Activated naive CD8-positive, alpha-beta T cell treated with anti-CD3 and anti-CD28 coated beads, Interleukin-2, amount 50 U/mL, for 24 hours (primary cell): ENCODE measurements at places on chromosomes 6 and 20.

GRCh38 chr6:168826726-168827585, 386.0 kb downstream of the SMOC2 start:
- H3K4me1 ChIP-seq = no peaks in the 10 kb centered on the region
- no peaks in the 10 kb centered on the region for H3K27me3 ChIP-seq
- H3K36me3 ChIP-seq = no peaks in the 10 kb centered on the region
- H3K27ac ChIP-seq = no peak overlapping the region
- no peak for DNase-seq
- H3K4me3 ChIP-seq = no peak overlapping the region

GRCh38 chr20:10553326-10553984, 118.3 kb downstream of the SLX4IP start:
- no peaks in the 10 kb centered on the region for H3K27me3 ChIP-seq
- DNase-seq = peak; percentile 55
- no peak overlapping the region for H3K4me3 ChIP-seq
- H3K4me1 ChIP-seq = peaks cover 41% of the 10 kb centered on the region

DNA sequence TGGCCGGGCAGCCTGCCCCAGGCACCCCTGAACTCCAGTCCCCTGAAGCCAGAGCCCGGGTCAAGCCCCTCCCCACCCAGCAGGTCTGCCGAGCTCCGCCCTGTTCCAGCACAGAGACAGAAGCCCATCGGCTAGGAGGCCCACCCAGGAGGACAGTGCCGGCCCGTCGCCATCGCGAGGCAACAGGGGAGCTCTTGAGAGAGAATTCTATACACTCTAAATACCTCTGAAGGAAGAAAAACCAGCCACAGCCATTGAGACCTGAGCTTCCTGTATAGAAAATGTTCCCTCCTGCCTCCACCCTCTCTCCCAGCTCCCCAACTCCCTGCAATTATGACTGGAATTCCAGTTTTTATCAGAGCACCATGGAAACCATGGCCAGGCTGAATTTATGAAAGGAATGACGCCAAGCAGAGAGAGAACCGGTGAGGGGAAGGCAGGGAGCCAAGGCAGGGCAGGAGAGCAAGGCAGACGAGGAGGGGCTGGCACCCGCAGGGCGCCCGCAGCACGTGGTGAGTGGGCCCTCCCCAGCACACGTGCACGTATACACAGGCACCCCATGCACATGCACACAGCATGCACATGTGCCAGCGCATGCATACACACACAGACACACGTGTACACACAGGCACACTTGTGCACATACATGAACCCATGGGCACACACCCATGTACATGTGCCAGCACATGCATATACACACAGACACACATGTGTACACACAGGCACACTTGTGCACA, 27.6 kb upstream of the MRGBP start:
- no peaks in the 10 kb centered on the region for H3K27me3 ChIP-seq
- no peak overlapping the region for H3K27ac ChIP-seq
- no peak overlapping the region for H3K4me3 ChIP-seq
- H3K4me1 ChIP-seq = peaks cover 11% of the 10 kb centered on the region

GRCh38 chr6:130269969-130270635, 47.4 kb upstream of the SAMD3 start:
- no peaks in the 10 kb centered on the region for H3K27me3 ChIP-seq
- peaks cover 4% of the 10 kb centered on the region for H3K36me3 ChIP-seq
- H3K4me1 ChIP-seq = peaks cover 2% of the 10 kb centered on the region
- no peak overlapping the region for H3K4me3 ChIP-seq
- no peak overlapping the region for H3K27ac ChIP-seq

GRCh38 chr20:1825938-1826445, 69.2 kb upstream of the SIRPA start:
- peaks cover 4% of the 10 kb centered on the region for H3K4me1 ChIP-seq
- H3K27ac ChIP-seq = no peak overlapping the region
- peaks cover 3% of the 10 kb centered on the region for H3K36me3 ChIP-seq
- no peak overlapping the region for H3K4me3 ChIP-seq
- H3K27me3 ChIP-seq = peaks cover 4% of the 10 kb centered on the region

DNA sequence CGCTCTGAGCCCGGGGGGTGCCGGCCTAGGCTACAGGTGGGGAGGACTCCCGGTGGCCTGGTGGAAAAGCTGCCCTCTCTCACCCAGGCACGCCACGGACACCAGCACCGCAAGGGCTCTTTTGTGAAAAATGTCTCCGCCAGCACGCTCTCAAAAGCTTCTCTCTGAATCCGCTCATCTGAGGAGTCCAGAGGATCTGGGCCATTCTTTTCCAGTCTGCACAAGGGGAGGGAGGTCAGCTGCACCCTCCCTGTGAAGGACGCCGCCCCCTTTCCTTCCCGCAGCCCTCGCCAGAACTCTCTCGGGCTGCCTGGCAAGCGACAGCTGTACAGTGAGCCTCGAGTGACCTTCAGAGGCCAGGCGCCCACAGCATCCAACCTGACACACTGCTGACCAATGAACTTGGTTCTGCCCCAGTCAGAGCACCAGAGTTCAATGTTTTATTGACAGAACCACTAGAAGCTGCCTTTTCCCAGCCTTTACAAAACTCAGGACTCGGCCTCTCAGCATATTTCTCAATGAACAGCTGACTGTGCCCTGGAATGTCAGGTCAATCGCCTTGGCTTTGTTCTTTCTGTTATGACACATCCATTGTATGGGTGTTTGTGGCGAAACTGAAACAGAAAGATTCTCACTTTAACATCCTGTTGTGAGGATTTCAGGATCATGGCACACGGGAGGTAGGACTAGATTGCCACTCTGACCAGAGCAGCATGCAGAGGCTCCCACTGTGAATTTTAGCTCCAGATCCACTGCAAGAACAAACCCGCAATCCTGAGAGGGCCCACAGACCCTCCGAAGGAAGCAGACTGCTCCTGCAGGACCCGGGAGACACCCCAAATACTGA, 26.7 kb downstream of the SERPINB9 start:
- peak overlapping the region; percentile 80 for H3K4me3 ChIP-seq
- peaks cover 88% of the 10 kb centered on the region for H3K4me1 ChIP-seq
- peaks cover 6% of the 10 kb centered on the region for H3K36me3 ChIP-seq
- no peaks in the 10 kb centered on the region for H3K27me3 ChIP-seq
- peak overlapping the region; percentile 93 for H3K27ac ChIP-seq

DNA sequence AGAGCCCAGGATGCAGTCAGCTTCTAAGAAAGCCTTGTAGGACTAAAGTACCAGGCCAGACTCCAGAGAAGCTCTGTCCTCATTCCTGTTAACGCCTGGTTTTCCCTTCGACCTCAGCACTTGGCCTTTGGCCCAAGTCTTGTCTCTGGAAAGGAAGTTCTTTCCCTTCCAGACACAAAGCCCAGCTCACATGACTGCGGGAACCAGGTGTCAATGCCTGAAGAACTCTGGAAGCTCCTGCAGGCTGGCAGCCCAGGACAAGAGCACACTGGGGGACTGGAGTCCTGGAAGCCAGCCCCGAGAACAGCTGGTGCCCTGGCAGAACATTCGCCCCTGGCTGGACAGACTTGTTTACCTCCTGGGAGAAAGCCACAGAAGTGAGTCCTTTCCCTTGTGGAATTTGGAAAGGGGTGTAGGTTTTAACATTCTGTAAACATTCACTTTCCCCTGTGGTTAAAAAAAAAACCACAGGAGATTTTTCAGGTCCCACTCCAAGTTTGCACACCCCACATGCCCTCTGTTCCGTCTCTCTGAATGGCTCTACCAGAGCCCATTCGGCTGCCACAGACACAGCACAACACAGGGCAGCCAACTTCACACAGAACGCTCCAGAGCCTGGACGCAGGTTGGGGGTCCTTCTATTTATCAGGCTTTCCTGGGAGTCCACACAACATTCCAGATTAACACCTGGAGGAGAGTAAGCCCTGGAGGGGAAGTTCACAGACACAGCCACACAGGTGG, 18.1 kb downstream of the ACSS1 start:
- no peaks in the 10 kb centered on the region for H3K27me3 ChIP-seq
- DNase-seq = no peak
- no peak overlapping the region for H3K4me3 ChIP-seq
- H3K4me1 ChIP-seq = peaks cover 57% of the 10 kb centered on the region
- H3K27ac ChIP-seq = no peak overlapping the region
- no peaks in the 10 kb centered on the region for H3K36me3 ChIP-seq

DNA sequence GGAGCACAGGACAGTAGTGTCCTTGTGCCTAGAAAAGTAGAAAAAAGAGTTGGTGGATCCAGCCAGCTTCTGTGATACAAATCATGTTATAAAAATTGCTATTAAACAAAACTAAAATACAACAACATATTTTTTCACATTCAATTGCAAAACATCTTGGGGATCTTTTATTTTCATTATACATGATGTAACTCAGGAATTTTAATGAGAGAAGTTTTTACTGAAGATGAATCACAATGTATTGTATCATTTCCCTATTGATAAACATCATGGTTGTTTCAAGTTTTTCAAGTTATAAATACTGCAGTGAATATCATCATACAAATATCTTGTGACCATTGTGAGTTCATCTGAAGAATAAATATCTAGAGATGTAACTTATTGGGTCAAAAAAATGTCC, 608.0 kb downstream of the PHF3 start:
- H3K27me3 ChIP-seq = no peaks in the 10 kb centered on the region
- DNase-seq = no peak
- H3K27ac ChIP-seq = no peak overlapping the region

- peak overlapping the region; percentile 94 for H3K4me3 ChIP-seq
- peaks cover 1% of the 10 kb centered on the region for H3K36me3 ChIP-seq
- peak overlapping the region; percentile 94 for H3K27ac ChIP-seq
- H3K27me3 ChIP-seq = peaks cover 2% of the 10 kb centered on the region
- DNase-seq = no peak
Observed at GRCh38 chr20:44211177-44212039, 837 bp upstream of the OSER1 start.

DNA sequence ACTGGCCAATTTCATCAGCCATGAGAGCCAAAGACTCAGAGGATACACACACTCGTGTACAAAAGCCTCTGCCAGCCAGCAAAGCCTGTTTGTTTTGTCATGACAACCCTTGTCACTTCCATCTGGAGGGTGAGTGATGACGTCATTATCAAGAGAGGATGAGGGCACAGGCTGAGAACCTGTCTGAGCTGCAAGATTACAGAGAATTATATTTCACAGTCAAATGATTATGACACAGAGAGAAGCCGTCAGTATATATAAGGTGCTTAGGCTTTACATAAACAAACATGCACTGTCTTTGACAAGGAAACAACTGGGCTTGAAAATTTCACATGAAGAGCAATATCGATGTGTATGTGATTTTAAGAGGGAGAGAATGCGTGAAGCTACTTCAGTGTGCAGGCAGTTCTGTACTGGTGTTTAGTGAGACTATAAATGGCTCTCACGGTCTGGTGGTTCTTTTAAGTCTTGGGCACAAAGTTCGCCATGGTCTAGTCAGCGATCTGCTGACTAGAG, 36.5 kb upstream of the BCLAF1 start:
- no peaks in the 10 kb centered on the region for H3K27me3 ChIP-seq
- H3K36me3 ChIP-seq = no peaks in the 10 kb centered on the region
- H3K4me1 ChIP-seq = no peaks in the 10 kb centered on the region
- no peak overlapping the region for H3K4me3 ChIP-seq
- H3K27ac ChIP-seq = no peak overlapping the region

DNA sequence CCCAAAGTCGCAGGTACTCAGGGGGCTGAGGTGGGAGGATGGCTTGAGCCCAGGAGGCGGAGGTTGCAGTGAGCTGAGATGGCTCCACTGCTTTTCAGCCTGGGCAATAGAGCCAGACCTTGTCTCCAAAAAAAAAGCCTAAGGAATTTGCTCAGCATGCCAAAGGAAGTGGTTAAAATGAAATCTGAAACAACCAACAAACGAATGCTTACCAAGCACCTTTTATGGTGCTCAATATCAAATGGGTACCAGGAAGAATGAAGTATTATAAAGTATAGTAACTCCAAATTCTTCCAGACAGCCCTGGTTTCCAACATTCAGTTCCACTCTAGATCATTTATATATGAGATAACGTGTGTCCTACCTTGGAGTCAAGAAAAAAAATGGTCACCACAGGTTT, 14.0 kb downstream of the GMDS start:
- no peak overlapping the region for H3K27ac ChIP-seq
- H3K36me3 ChIP-seq = peaks cover 1% of the 10 kb centered on the region
- DNase-seq = no peak
- peaks cover 30% of the 10 kb centered on the region for H3K4me1 ChIP-seq

- no peak overlapping the region for H3K27ac ChIP-seq
- peaks cover 4% of the 10 kb centered on the region for H3K4me1 ChIP-seq
- peaks cover 17% of the 10 kb centered on the region for H3K27me3 ChIP-seq
- no peaks in the 10 kb centered on the region for H3K36me3 ChIP-seq
- no peak overlapping the region for H3K4me3 ChIP-seq
- no peak for DNase-seq
Observed at GRCh38 chr6:3175715-3176402, 18.5 kb upstream of the TUBB2A start.

- no peaks in the 10 kb centered on the region for H3K4me1 ChIP-seq
- no peak overlapping the region for H3K4me3 ChIP-seq
- DNase-seq = no peak
- no peak overlapping the region for H3K27ac ChIP-seq
Observed at GRCh38 chr6:6046716-6047115, 40.0 kb upstream of the NRN1 start.

GRCh38 chr6:26059941-26060340, 27.3 kb upstream of the HFE start:
- H3K27me3 ChIP-seq = peaks cover 4% of the 10 kb centered on the region
- DNase-seq = no peak
- peaks cover 15% of the 10 kb centered on the region for H3K4me1 ChIP-seq

- peaks cover 13% of the 10 kb centered on the region for H3K36me3 ChIP-seq
- H3K27ac ChIP-seq = no peak overlapping the region
- H3K4me3 ChIP-seq = no peak overlapping the region
- H3K4me1 ChIP-seq = peaks cover 8% of the 10 kb centered on the region
Observed at GRCh38 chr20:13267231-13267630, 46.2 kb downstream of the ISM1 start.

DNA sequence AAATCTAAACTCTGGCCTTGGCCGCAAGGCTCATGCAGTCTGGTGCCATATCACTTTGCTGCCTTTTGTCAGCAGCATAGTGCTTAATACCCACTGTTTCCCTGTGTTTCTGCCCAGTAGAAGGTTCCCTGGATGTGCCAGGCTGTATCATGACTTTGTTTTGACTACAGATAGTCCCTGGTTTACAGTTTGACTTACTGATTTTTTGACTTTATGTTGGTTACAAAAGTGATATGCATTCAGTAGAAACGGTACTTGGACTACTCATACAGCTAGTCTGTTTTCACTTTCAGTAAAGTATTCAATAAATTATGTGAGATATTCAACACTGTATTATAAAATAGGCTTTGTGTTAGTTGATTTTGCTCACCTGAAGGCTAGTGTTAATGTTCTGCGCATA, 19.0 kb downstream of the RALY start:
- H3K36me3 ChIP-seq = peaks cover 1% of the 10 kb centered on the region
- peaks cover 95% of the 10 kb centered on the region for H3K4me1 ChIP-seq
- H3K4me3 ChIP-seq = no peak overlapping the region
- H3K27me3 ChIP-seq = no peaks in the 10 kb centered on the region
- no peak for DNase-seq

DNA sequence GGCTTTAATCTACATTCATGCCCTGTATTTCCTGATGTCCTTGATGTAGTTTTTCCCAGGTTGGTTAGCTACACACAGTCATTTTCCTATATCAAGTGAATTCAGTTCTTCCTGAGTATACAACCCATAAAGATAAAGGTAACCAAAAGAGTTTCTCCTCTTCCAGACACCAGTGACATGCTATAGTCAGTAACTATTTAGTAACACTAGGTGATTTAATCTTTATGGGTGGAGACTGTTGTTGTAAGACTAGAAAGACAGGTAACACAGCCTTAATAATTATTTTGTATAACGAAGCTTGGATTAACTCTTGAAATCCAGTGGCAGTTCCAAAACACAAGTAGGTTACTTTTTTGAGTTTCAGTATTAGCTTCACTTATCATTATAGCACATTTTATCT, 17.6 kb downstream of the MCUR1 start:
- H3K4me3 ChIP-seq = no peak overlapping the region
- peaks cover 31% of the 10 kb centered on the region for H3K36me3 ChIP-seq
- H3K4me1 ChIP-seq = peaks cover 17% of the 10 kb centered on the region
- no peaks in the 10 kb centered on the region for H3K27me3 ChIP-seq
- no peak for DNase-seq
